ENCODE measurements at places on chromosomes 3 and 15. TPM values are rescaled to one million over a fixed set of nuclear protein-coding genes. Genes with fewer than 3 reads are reported as not detected.

FOXL2 gene
- 2.2 TPM for total RNA-seq

SAMMSON gene
- 0.04 TPM for total RNA-seq

FBXO40 gene
- under 0.01 TPM for total RNA-seq

ECE2 gene
- not detected for total RNA-seq

GASK1A gene
- 4.5 TPM for total RNA-seq

TMEM207 gene
- total RNA-seq: not detected

SECISBP2L gene
- 19.5 TPM for total RNA-seq

COLQ gene
- 1.00 TPM for total RNA-seq

GOLGA8H gene
- total RNA-seq: 0.44 TPM

ALPK3 gene
- total RNA-seq: 0.81 TPM

- no peak for DNase-seq
These were observed 50.0 kb upstream of the NMD3 start for GRCh38 chr3:161171113-161171512.

DNA sequence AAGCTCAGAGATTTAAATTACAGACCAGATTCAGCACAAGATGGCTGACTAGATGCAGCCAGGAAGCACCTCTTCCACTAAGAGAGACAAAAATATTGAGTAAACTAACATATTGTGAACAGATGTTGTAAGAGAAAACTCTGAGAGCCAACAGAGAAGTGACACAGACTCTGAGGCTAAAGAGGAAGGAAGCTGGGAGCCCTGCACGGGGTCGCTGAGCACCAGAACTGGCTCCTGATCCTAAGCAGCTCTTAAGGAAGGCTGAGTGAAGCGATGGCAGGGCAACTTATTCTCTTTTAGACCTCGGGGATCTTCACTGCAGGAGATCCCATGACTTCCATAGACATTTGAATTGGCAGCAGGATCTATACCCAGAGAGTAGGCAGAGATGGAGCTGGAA is 578.0 kb upstream of the GRM7 start:
- DNase-seq: no peak

DNA sequence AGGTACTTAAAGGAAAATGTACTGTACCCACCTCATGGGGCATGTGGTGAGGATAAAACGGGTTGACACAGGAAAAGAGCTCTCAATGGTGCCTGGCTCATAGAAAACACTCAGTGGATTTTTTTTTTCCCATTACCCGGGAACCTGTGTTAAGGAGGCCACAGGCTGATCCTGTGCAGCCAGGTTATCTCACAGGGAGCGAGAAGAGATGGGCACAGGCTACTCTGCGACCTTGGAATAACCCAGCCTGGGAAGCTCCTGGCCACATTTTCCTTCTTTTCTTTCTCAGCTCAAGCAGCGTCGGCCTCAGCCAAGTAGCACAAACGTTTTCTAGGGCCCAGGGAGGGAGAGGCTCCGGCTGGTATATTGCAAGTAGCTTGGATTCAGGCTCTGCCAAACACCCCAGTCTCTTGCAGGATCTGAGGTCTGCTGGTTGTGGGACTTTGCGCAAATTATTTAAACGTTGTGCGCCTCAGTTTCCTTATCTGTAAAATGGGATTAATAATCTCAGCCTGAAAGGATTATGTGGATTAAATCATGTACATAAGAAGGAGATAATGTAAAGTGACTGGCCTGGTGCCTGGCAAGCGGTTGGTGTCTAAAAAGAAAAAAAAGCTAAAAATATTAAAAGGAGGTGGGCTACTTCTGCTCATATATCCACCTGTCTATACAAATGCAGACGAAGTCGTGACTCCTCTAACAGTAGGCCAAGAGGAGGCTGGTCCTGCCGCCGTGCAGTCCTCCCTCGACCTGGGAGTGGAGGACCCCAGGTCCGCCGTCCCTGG is 2.2 kb downstream of the FURIN start:
- no peak for DNase-seq

DNA sequence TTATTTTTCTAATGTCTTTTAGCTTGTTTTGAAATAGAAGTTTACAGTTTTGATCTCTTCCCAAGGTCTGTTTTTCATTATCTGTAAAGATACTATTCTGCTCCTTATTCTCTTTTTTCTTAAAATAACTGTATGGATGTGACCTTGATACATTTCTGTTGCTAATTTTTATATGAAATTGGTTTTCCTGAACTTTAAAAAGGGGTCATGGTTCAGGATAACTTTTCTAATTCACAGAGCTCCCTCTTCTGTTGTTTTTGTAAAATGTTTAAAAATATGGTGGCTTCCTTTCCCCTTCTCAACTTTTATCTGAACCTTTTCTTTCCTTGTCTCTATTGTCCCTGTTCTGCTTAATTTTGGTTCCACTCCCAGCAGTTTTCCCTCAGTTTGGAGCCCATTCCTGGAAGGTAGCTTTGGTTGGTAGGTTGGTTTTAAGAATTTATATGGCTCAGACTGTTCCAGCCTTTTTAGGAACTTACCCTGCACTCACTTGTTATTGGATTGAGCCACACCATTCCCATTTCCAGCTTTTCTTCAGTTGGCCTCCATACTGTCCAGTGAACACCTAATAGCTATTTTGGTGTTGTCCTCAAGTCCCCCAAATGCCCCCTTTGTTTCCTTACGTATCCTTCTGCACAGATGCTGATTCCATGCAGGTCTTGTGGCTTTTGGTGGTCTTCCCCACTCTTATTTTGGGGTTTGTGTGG is 70.3 kb downstream of the SLMAP start:
- DNase-seq: no peak

DNA sequence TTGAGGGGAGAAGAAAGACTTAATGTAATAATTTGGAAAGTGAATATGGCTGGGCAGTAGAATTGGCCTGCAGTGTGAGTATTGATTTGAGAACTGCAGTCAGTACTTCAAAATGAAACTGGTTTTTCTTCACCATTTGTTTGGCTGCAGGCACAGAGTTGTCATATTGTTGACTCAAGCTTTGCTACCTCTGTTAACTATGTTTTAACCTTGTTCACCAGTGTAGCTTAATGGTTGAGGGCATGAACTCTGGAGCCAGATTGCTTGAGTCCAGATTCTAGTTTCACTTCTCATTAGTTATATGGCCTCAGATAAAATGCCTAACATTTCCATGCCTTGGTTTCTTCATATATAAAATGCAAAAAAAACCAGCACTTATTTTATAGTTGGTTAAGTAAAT is 64.1 kb downstream of the CFAP44 start:
- no peak for DNase-seq

GRCh38 chr3:58143417-58144055 is 67.2 kb downstream of the DNASE1L3 start:
- no peak for DNase-seq

- no peak for DNase-seq
These were observed 1.4 kb upstream of the ETFA start for GRCh38 chr15:76312540-76313174.

DNA sequence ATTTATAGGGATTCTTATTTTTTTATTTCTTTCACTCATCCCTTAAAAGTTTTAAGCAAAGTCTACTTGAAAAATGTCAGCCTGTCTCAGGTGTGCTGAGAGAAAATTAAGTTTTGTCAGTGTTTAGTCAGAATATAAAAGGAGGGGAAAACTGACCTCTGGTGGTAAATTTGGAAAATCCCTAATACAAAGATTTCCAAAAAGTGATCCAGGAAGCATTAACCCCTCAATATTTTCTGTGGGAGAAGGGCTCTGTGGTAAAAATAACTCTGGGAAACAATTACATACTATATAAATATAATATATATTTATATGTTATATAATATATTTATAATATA is 41.0 kb upstream of the FRMD4B start:
- DNase-seq: no peak

GRCh38 chr3:51514210-51514609 is 14.4 kb upstream of the DCAF1 start:
- DNase-seq: no peak

- DNase-seq: no peak
These were observed 36.9 kb downstream of the PCOLCE2 start for GRCh38 chr3:142852009-142852408.

GRCh38 chr3:1216856-1217255 is 124.0 kb downstream of the CNTN6 start:
- no peak for DNase-seq

GRCh38 chr3:108130701-108131474 is 40.1 kb upstream of the CD47 start:
- no peak for DNase-seq

GRCh38 chr3:132549890-132550578 is 47.0 kb upstream of the ACKR4 start:
- DNase-seq: no peak

- DNase-seq: no peak
These were observed 2.7 kb upstream of the TMEM87A start for GRCh38 chr15:42275780-42276391.

DNA sequence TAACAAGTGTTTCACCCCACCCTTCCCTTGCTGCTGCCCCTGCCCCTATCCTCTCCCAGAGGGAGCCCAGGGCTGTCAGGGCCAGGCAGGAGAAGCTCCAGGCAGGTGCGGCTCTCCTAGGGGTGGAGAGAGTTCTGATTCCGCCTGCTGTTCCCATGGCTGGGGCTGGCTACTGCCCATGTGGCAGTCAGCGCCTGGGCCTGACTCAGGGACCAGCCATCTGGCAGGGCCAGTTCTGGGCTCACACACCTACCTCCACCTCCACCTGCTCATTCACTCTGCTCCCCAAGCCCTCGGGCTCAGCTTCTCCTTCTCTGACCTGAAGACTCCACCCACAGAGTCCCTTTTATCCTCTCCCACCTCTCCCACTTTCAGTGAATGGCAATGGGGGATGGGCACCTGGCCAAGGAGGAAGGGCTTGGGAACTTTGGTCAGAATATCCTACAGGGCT is 23.4 kb downstream of the AMOTL2 start:
- peak; percentile 60 for DNase-seq

DNA sequence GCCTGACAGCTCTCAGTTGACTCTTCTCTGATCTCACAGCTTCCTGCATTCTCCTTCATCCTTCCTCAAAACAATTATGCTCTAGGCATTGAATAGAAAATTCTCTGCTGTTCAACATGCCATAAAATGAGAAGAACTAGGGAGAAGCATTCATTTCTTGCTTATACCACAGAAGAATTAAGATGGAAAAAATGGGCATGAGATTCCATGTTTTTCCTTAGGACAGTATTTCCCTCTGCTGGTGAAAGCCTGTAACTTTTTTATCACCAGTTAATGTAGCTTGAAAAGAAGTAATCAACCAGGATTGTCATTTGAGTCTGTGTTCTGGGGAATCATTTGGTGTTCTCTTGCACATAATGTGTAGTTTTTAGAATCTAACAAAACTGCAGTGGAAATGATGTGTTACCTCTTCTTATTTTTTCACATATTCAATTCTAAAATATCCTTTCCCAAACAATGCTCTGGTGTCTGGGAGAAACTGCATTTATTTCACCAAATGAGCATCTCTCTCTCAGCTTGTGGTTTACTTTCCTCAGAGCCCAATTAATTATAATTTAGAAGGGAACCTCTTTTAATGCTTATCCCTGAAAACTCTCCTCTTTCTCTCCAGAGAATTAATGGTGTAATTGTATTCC is 92.8 kb upstream of the DCBLD2 start:
- no peak for DNase-seq

- no peak for DNase-seq
These were observed 161.4 kb downstream of the CHSY1 start for GRCh38 chr15:101090428-101090790.

DNA sequence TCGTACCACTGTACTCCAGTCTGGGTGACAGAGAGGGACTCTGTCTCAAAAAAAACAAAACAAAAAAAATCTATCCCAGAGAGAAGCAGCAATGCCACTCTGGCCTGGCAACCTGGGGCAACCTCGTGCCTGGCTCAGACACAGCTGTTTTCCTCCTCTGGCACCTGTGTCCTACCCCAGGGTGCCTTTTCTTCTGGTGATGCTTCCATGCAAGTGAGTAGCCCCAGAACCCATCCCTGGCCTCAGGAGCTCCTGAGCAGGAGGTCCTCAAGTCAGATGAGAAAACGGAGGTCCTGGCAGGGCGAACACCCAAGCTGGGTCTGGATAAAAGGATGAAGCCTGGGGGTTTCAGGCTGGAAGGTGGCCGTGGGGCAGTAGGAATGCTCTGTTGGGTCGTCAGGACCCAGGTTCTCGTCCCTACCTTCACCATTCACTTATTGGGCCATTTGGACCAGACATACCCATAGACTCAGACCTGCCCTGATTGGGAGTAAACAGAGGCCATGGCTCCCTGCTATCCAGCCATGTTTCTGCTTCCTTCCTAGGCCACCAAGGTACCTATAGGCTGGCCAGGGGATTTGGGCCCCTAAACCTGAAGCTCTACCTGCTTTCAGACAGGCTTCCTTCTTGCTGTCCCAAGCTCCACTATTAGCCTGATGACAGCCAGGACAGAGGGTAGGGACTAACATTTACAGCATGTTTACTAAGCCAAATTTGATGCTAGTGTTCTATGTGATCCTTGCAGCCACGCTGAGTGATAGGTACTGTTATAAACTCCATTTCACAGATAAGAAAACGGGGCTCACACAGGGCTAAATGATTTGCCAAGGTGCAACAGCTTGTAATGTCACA is 102.2 kb downstream of the DAPK2 start:
- no peak for DNase-seq

GRCh38 chr15:28981351-28981720 is 95.6 kb downstream of the APBA2 start:
- DNase-seq: no peak

DNA sequence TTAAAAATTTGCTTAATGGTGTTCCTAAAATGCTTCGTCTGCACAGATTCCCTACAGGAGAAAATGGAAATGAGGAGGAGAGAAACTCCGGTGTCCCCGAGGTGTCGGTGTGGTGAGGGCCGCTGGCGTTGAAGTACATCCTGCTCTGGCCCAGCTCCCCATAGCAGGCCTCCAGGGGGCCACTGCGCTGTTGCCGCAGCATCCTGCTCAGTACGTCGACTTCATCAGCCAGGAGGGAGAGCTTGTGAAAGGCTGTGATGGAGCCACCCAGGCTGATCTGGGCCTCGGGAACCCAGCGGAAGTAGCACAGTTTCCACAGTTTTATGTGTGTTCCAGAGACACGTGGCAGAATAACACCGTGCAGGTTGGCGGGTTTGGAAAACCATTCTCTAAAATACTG is 37.8 kb downstream of the FAN1 start:
- peak; percentile 19 for DNase-seq

DNA sequence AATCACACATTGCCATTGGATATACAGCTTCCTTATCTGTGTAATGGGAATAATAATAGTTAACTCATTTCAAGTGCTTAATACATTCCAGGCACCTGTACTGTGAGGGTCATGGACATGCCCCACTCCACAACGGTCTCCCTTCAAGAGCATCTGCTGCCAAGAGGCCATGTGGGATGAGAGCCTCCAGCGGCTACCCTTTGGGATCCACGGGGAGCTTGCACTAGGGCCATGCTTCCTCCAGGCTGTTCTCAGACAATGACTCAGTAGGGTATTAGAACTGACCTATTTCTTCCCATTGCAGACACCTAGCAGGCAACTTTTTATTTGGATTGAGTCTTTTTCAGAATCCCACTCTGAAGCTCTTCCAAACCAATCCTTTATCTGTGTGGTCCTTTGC is 1078.9 kb downstream of the TUSC7 start:
- DNase-seq: peak; percentile 7

- peak; percentile 93 for DNase-seq
These were observed 28.4 kb upstream of the SMAD6 start for GRCh38 chr15:66673410-66674322.

DNA sequence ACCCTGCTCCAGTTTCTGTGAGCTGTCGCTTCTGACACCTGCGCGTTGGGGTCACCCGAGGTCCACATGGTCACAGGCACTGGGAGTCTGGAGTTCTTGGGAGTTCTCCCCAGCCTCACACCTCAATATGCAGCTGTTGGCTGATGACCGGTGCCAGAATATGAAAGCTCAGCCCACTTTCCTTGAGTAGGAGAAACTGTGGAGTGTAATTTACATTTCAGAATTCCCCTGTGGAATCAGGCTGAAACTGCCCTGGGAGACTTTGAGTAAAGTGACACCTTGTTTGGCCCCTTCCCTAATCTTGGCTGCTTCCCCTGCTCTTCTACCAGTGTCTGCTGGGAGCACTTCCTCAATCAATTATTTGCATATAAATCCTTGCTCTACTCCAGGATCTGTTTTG is 255.9 kb downstream of the NFKBIZ start:
- no peak for DNase-seq
